ENCODE measurements at places on chromosomes 3 and 15.

GRCh38 chr3:44104043-44104442 lies 137.6 kb upstream of the TOPAZ1 start:
- DNase-seq, result no peak

DNA sequence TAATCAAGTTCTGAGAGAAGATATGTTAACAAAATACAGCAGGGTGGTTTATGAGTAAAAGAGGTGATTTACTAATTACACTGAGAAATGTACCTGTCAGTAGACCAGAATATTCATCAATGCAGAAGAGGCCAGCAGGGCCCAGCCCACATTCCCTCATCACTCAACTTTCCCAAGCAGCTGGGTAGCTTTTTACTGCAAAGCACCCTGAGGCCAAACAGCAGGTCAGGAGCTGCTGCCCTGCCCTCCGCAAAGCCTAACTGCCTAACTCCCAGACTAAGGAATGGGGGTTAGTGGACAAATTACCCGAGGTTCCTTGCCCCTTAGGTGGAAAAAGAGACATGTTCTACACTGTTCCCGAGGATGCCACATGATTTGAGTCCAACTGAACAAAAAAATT lies 108.2 kb downstream of the TBL1XR1 start:
- DNase-seq, result no peak

GRCh38 chr3:130857336-130858026 lies 36.4 kb upstream of the ATP2C1 start:
- no peak for DNase-seq

DNA sequence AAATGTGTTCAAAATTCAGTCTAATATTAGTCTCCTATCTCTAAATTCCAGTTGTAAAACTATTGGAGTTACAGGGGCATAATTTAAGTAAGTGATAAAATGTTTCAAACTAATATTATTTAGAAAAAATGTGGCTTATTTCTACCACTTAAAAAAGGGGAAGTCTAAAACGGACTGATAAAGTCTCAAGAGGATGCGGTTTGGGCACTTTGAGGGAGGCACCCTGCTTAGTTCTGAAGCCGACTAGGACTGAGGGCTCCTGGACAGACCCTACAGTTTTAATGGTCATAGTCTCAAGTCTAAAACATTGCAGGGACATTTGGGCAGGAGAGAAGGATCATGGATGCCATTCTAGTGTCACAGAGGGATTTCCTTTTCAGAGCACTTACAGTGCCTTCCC lies 566.3 kb downstream of the NR2F2 start:
- DNase-seq, result no peak

Data from fibroblast of skin of left quadriceps (primary cell).